Hypothalamus (tissue), 51 donors: ENCODE measurements at places on chromosomes 3 and 15.

GRCh38 chr15:57607570-57608000 lies 15.9 kb downstream of the MYZAP start:
- no peak for DNase-seq

- DNase-seq: no peak
Measured at GRCh38 chr15:52975941-52976449, 185.9 kb upstream of the ONECUT1 start.

GRCh38 chr3:178386401-178386800 lies 149.8 kb upstream of the KCNMB2 start:
- DNase-seq: no peak

GRCh38 chr3:3110299-3110630 lies at the start of gene IL5RA:
Gene IL5RA (minus strand): TSS chr3:3110374. CDS start chr3:3104984, 5,390 bp downstream.
- no peak for DNase-seq

- no peak for DNase-seq
Measured at GRCh38 chr3:126442856-126443242, 32.8 kb downstream of the ZXDC start.

- no peak for DNase-seq
Measured at GRCh38 chr15:98658831-98659699, 10.7 kb downstream of the IGF1R start.

GRCh38 chr3:58160399-58160798 lies 50.4 kb downstream of the DNASE1L3 start:
- DNase-seq: no peak

DNA sequence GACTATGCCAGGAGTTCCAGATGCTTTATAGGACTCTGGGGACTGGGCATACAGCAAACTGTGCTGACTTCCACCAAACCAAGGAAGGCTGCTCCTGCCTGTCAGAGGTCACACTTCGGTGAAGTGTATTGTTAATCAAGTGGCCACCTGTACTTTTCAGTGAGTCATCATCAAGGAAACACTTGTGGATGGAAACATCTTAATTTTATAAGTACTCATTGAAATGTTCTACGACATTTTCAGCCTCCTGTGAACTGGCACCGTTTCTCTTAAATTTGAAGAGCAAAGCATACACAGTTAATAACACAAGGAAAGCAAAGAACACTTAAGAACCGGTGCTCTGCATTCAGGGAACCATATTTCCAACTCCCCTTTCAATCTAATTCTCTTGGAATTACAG lies 801.7 kb upstream of the DPPA4 start:
- no peak for DNase-seq

GRCh38 chr3:148998715-148999423 lies 7.5 kb downstream of the GYG1 start:
- no peak for DNase-seq

DNA sequence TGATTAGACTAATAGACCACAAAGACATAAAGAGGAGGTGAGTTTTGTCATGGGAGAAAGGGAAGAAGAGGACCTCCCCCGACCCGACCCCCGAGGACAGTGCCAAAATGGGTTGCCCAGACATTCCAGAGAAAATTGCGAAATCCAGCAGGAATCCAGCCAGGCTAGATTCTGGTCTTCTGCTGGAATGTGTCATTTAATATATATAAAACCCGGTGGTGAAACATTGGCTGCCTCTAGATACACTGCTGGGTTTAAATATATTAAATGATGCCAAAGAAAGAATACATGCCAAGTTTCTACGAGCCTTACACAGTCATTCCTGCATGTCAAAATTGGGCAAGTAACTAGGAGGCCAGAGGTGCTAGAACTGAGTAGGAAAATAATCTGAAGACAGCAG lies 45.3 kb upstream of the SPESP1 start:
- DNase-seq: no peak

DNA sequence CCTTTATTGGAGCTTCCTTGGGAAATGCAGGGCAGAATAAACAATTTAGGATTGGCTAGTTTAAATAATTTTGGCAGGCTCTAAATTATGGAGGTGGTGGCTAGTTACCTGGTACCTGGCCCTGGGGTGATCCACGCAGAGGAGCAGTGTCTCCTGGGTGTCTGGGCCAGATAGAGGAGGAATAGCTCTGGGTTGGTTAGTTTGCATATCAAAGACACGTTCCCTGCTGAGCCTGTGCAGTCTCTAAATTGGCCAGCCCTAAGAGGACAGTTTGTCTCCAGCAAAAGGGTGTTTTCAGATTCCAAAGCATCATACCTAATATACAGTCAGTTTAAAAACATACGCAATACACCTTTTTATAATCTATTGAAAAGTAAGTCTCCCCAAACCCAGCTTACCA lies 333.3 kb upstream of the TPM1 start:
- no peak for DNase-seq
